ENCODE measurements at places on chromosomes 1 and 21.

DNA sequence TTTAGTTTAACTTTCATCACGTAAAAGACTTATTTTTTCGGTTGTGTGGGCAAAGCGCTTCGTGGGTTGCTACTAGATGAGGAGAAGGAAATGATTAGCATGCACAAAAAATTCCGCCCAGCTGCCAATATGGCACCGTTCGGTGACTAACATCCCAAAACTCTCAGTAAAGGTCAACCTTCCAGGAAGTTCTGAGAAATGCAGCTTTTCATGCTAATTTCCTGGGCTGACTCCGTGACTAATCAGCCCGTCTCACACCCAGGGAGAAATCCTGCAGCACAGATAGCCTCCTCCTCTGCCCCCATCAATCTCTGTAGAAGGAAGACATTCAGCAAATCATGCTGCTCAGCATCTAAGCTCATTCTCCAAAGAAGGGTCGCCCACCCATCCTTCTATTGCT is 34.1 kb downstream of the TMCO4 start:
- DNase-seq = peak; percentile 53

GRCh38 chr1:184387069-184387475 is 243 bp downstream of the C1orf21 start:
- no peak for DNase-seq

DNA sequence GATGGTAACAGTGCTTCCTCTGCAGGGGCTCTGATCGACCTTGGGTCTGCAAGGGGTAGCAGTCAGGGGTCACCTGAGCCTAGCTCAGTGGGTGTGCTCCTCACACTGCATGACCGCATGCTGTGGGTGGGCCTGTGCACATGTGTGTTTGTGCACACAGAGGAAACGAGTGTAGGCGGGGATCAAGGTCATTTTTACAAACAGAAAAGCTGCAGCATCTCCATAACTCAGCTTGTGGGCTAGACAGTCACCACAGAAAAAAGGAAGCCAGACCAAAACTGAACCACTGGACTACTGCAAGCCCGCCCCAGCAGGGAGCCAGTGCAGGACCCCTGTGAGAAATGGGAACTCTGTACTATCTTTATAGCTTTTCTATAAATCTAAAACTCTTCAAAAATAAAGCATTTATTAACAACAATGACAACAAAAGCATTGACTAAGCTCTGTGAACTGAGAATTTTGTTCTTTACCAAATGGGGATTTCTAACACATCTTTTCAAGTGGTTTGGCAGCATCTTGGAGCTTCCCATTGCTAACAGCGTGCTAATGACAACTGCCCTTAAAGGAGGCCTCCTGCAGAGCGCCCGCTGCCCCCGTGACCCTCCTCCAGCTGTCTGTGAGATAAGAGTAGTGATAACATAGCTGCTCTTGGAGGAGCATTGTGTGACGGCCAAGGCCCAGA is 19.9 kb upstream of the NEK2 start:
- DNase-seq = no peak

DNA sequence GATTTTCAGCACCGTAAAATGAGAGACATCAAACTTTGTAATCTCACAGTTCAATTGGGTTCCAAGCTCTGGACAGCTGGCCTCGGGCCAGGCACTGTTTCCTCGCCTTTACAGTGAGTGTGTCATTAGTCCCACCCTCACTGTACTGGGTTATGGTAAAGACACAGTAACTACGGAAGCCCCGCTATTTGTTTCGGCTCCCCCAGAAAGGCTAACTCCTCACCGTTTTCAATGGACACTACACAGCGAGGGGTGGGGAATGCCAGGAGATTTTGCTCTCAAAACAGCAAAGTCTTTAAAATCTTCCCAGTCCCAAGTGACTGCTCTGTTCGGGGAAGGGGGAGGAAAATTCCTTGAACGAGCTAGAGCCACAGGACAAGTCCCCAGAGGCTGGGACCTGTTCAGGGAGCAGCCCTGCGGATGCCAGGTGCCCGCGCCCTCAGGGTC is 757 bp upstream of the SPSB1 start:
- no peak for DNase-seq

Measured in fibroblast of the conjunctiva (primary cell).